ENCODE measurements at places on chromosomes 5 and 9.

GRCh38 chr5:142097681-142098080, 10.9 kb upstream of the NDFIP1 start:
- H3K4me3 ChIP-seq, result no peak overlapping the region
- H3K27ac ChIP-seq, result no peak overlapping the region
- no peaks in the 10 kb centered on the region for H3K36me3 ChIP-seq
- H3K27me3 ChIP-seq, result no peaks in the 10 kb centered on the region
- H3K4me1 ChIP-seq, result peaks cover 23% of the 10 kb centered on the region

DNA sequence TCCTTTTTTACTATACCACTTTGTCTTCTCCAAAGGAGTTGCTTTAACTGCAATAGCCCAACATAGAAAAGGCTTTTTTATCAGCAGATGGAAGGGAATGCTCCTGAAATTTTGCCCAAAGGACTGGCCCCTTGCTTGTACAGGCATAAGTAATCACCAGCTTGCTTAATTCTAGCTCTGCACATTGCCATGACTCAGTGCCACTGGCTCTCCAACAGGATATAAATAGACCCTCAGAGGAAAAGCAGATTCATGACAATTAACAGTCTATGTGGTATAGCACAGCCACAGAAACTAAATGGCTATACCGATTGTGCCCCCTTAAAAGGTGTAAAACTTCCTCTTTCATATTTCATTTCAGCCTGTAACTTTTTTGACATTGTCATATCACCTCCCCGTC, 227.0 kb downstream of the ZNF608 start:
- peak overlapping the region; percentile 24 for H3K27ac ChIP-seq
- DNase-seq, result peak; percentile 44
- H3K36me3 ChIP-seq, result no peaks in the 10 kb centered on the region

DNA sequence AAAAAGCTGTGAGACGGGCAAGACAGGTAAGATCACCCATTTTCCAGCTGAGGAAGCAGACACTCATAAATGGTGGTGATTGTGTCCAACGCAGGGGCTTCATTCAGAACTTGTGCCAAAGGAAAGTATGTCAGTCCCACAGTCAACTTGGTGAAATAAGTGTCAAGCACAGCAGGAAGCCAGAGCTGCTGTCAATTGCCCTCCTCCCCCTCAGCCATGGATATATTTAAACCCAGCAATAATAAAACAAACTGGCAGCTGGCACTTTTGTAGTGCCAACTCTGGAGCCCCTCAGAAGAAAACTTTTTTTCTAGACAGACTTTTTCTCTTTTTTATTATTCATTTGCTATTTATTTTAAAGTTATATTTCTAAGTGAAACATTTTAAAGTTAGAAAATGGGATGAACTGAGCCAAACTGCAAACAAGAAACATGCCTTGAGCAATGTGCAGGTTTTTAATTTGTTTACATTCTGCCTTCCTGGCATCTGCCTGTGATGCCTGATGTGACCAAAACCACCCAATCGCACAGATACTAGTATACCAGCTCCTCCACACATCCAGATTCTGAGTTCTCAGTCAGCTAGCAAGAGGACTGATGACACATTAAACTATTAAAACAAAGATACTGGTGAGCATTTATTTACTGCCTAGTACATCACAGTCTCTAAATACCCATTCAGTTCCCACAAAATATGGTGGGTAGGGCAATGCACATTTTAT, 17.0 kb downstream of the DMAC1 start:
- no peaks in the 10 kb centered on the region for H3K36me3 ChIP-seq
- H3K4me1 ChIP-seq, result no peaks in the 10 kb centered on the region
- DNase-seq, result no peak
- no peak overlapping the region for H3K27ac ChIP-seq
- H3K4me3 ChIP-seq, result no peak overlapping the region

GRCh38 chr9:30301271-30301963, 2083.0 kb upstream of the ACO1 start:
- H3K36me3 ChIP-seq, result no peaks in the 10 kb centered on the region
- peak; percentile 46 for DNase-seq
- no peaks in the 10 kb centered on the region for H3K27me3 ChIP-seq
- H3K4me1 ChIP-seq, result no peaks in the 10 kb centered on the region

- no peak overlapping the region for H3K27ac ChIP-seq
- no peak overlapping the region for H3K4me3 ChIP-seq
- H3K36me3 ChIP-seq, result no peaks in the 10 kb centered on the region
- no peaks in the 10 kb centered on the region for H3K27me3 ChIP-seq
- no peak for DNase-seq
- no peaks in the 10 kb centered on the region for H3K4me1 ChIP-seq
Observed at GRCh38 chr9:76438841-76439588, 20.0 kb upstream of the GCNT1 start.

DNA sequence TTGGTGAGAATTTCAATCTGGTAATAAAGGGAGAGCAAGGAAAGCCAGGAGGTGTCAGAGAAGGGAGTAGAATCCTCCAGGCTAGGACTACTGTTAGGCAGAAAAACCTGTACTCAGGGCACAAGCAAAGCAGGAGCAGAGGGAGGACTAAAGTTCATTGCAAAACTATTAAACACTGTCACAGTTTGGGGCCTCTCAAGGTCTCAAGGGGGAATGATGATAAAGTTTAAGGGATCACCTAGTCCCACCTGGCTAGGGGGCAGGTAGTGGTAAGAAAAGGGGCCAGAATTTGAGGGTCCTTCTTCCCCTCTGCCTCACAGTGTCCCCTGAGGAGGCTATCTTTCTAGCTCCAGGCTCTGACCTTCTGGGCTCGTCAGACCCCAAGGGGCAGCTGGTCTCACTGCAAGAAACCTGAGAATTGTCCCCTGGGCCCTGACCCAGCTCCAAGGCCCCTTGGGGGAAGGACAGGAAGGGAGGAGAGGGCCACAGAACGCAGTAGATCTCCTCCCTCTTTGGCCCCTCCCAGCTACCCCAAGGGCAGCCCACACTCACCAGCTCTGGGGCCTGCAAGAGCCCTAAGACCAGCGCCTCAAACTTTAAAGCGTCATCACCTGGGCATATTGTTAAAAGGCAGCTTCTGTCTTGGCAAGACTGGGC, 974 bp downstream of the CCDC69 start:
- peak overlapping the region; percentile 77 for H3K4me3 ChIP-seq
- peaks cover 41% of the 10 kb centered on the region for H3K4me1 ChIP-seq
- no peaks in the 10 kb centered on the region for H3K36me3 ChIP-seq
- peak; percentile 80 for DNase-seq
- no peaks in the 10 kb centered on the region for H3K27me3 ChIP-seq
- peak overlapping the region; percentile 83 for H3K27ac ChIP-seq

DNA sequence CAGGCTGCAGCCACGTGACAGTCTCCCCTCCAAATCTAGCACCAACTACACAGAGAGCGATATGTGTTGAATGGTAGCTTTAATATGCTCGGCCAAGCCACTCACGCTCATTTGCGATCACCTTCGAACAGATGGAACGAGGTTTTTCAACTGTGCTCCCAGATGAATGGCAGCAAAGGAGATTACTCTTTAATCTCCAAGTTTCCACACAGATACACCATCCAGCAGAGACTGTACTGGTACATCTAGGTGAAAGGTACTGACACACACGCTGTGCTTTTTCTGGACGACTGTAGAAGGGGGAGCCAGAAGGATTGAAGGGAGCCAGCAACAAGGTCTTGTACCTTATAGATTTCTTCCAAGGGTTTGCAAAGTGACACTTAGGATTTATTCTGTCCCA, 263.9 kb downstream of the NR3C1 start:
- DNase-seq, result no peak
- no peaks in the 10 kb centered on the region for H3K27me3 ChIP-seq
- H3K36me3 ChIP-seq, result no peaks in the 10 kb centered on the region
- H3K27ac ChIP-seq, result no peak overlapping the region
- no peaks in the 10 kb centered on the region for H3K4me1 ChIP-seq

DNA sequence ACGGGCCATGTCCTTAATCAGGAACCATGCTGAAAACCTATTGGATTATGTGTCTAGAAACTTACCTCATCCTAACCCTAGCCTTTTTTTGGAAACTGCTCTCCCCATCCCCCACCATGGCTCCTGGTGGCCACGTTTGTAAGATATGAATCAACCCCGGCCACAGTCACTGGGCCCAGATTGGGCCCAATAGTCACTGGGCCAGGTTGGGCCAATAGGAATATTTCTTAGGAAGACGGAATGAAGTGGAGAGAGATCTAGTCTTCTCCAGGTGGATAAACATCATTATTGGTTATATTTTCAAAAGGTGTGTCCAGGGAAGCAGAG, 468.7 kb downstream of the ARHGEF28 start:
- no peak overlapping the region for H3K27ac ChIP-seq
- no peak for DNase-seq
- H3K4me1 ChIP-seq, result peaks cover 8% of the 10 kb centered on the region
- no peak overlapping the region for H3K4me3 ChIP-seq

- peaks cover 65% of the 10 kb centered on the region for H3K4me1 ChIP-seq
- DNase-seq, result no peak
- no peak overlapping the region for H3K4me3 ChIP-seq
- H3K27me3 ChIP-seq, result no peaks in the 10 kb centered on the region
- peak overlapping the region; percentile 41 for H3K27ac ChIP-seq
Observed at GRCh38 chr5:54669285-54669684, 151.7 kb downstream of the SNX18 start.

GRCh38 chr9:19998823-19999455, 210.1 kb upstream of the SLC24A2 start:
- no peak for DNase-seq
- no peaks in the 10 kb centered on the region for H3K27me3 ChIP-seq
- H3K4me3 ChIP-seq, result no peak overlapping the region
- H3K27ac ChIP-seq, result no peak overlapping the region
- H3K36me3 ChIP-seq, result no peaks in the 10 kb centered on the region

DNA sequence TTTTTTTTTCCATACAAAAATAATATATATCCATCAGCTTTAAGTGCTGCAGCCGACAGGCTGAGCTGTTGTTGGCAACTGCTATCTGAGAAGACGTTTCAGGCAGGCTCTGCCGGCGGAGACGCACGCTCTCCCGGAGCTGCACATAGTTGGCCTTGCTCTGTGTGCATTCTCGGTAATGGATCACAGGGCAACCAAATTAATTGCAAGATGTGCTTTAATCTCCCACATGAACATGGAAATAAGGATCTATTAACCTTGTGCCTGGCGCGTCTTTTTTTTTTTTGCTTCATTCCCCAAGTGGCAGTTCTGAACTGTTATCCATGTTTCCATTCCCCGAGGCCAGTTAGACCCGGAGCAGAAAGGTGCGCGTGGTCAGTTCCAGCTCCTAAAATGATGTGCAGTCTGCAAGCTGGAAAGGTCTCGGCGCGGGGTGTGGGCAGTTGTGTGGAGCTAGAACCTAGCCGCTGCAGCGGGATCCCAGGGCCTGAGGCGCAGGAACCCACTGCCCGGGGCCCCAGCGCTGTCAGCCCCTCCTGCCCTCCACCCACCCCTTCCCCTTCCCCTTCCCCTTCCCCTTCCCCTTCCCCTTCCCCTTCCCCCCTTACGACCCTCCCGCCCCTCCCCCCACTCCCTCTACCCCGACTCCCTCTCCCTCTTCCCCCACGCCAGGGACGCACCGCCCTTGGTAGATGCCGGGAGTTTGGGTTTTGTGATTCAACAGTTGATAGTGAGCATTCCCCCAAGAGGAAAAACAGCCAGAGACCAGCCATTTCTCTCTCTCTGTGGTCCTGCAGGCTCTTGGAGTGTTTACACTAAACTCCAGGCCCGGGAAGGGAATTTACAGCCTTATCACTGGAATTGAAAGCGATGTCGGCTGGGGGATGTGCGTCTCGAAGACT, 137.8 kb downstream of the CEP120 start:
- peak; percentile 44 for DNase-seq
- H3K27ac ChIP-seq, result peak overlapping the region; percentile 70
- H3K36me3 ChIP-seq, result no peaks in the 10 kb centered on the region
- peak overlapping the region; percentile 47 for H3K4me3 ChIP-seq
- H3K27me3 ChIP-seq, result no peaks in the 10 kb centered on the region
- H3K4me1 ChIP-seq, result peaks cover 27% of the 10 kb centered on the region

- no peaks in the 10 kb centered on the region for H3K27me3 ChIP-seq
- H3K4me1 ChIP-seq, result no peaks in the 10 kb centered on the region
- peak overlapping the region; percentile 80 for H3K27ac ChIP-seq
- H3K4me3 ChIP-seq, result no peak overlapping the region
Observed at GRCh38 chr9:38309324-38310195, 82.9 kb upstream of the ALDH1B1 start.

DNA sequence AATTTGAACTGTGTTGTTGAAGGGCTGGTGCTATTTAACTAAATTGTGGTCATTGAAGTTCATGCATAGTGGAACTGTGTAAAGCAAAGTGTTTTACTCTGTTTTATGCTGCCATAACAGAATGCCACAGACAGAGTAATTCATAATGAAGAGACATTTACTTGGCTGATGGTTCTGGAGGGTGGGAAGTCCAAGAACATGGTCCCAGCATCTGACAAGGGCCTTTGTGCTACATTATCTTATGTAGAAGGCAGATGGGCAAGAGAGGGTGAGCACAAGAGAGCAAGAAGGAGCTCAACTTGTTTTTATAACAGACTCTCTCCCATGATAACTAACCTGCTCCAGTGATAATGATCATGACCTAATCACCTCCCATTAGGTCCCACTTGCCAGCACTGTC, 101.9 kb upstream of the NR3C1 start:
- H3K27ac ChIP-seq, result no peak overlapping the region
- no peaks in the 10 kb centered on the region for H3K36me3 ChIP-seq
- DNase-seq, result no peak
- no peaks in the 10 kb centered on the region for H3K27me3 ChIP-seq
- H3K4me3 ChIP-seq, result no peak overlapping the region
- H3K4me1 ChIP-seq, result peaks cover 6% of the 10 kb centered on the region

DNA sequence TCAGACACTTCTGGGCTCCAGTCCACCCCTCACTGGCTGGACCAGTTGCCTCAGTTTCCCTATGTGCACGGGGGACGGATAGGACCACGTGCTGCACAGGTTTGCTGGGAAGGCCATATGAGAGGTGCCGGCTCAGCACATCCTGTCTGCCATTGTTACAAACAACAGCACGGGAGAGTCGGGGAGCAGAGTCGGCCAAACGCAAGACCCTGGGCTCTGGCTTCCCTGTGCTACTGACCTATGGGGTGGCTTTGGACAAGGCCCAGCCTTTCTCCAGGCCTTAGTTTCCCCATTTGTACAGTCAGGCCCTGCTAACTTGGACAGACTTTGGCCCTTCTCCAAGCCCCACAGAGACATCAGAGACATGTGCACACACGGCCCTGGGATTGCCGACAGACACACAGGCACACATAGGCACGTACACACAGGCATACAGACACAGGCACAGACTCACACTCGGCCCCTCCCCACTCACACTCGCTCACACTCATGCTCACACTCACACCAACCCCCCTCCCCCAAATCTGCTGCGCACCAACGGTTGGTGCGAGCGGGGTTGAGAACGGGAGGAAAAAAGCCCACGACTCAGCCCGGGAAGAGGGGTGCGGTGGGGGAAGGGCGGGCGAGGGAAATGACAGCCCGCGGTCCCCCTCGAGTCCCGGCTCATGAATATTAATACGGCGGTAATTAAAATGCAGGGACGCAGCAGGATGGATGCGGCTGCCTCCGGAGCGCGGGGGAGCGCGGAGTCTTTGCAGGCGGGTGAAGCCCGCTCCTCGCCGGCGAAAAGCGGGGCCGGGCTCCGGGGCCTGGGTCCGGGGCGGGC, 133.0 kb downstream of the C9orf50 start:
- H3K27me3 ChIP-seq, result no peaks in the 10 kb centered on the region
- DNase-seq, result peak; percentile 80
- H3K36me3 ChIP-seq, result no peaks in the 10 kb centered on the region
- H3K27ac ChIP-seq, result peak overlapping the region; percentile 100
- H3K4me3 ChIP-seq, result peak overlapping the region; percentile 53
- H3K4me1 ChIP-seq, result peaks cover 80% of the 10 kb centered on the region

- H3K36me3 ChIP-seq, result no peaks in the 10 kb centered on the region
- H3K4me3 ChIP-seq, result no peak overlapping the region
- H3K27ac ChIP-seq, result no peak overlapping the region
- no peak for DNase-seq
- no peaks in the 10 kb centered on the region for H3K27me3 ChIP-seq
- H3K4me1 ChIP-seq, result peaks cover 8% of the 10 kb centered on the region
Observed at GRCh38 chr9:107983181-107983603, 493.6 kb upstream of the KLF4 start.
